Testis (tissue), 5 donors: ENCODE measurements at places on chromosomes 12 and 14. TPM values are rescaled to one million over a fixed set of nuclear protein-coding genes. Genes with fewer than 3 reads are reported as not detected.

DNA sequence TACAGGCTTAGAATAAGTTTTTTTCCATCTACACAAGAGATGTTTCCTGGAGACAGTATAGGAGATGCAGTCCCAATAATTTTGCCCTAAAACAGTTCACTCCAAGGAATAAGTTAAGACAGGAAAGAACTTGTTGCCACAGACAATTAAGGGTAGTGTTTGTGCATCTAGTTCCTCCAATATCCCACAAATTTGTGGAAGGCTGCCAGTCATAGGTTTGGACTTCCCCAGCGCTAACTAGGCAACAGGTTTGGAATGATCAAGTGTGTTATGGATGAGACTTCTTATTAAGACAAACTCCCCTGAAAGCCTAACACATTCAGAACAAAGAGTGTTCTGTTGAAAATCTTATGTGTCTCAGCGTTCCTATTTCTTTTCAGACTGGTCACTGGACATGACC, 611.0 kb downstream of the CCER1 start:
- DNase-seq: no peak

DNA sequence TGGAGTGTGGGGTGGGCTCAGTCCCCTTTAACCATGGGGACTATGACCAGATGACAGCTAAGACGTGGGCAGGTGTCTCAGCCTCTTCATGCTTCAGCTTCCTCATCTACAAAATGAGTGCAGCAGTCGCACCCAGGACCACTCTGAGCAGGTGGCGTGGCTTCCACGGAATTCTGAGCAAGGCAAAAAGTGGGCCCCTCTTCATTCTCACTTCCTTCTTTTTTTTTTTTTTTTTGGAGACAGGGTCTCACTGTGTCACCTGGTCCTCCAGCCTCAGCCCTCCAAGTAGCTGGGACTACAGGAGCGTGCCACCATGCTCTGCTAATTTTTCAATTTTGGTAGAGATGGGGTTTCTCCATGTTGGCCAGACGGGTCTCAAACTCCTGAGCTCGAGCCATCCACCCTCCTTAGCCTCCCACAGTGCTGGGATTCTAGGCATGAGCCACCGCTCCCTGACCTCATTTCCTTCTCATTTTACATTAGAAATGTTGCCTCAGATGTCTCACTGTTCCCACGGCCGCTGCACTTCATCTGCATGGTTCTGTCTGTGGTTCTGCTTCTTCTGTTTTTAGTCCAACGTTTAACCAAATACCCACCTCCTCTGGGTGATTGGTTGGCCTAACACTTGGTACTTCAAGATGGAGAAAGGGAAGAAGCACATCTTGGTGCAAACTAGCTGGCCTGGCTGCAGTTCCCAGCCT, 41.3 kb upstream of the BCL7A start:
- no peak for DNase-seq

The FZD10 gene
- 0.79 TPM for total RNA-seq

DNA sequence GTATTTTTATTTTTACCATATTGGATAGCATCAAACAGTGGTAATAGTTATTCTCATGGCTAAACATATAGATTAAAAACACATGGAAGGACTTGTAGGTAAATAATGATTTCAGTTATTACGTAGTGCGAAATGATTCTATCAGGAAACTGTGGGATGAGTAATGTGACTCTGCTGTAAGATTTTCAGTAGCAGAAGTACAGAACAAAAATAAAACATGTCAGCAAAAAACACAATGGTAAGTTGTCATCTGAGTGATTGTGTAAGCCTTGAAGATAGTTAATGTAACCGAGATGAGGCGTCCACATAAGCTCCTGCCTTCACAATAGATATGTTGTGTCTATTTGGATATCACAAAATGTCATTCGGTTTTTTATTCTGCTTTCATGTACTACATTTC, 99.8 kb downstream of the BORCS5 start:
- DNase-seq: no peak

The INSM2 gene
- total RNA-seq: 2.3 TPM

DNA sequence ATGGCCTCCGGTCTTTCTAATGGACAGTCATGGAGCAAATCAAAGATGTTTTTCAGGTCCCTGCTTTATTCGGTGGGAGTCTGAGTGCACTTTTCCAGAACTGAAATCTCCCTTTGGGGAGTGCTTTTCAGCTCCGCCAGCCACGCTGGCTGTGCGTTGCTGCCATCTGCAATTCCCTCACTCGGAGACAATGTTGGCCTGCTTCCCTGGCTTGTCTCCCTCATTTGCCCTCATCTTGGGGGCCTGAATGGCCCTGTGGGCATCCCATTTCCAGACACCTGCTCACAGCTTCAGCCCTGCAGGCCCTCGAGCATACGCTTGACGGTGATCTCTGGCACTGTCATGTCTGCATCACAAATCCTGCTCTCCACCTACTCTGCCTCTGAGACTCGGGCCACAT, 103.8 kb downstream of the CCDC92 start:
- DNase-seq: no peak

DNA sequence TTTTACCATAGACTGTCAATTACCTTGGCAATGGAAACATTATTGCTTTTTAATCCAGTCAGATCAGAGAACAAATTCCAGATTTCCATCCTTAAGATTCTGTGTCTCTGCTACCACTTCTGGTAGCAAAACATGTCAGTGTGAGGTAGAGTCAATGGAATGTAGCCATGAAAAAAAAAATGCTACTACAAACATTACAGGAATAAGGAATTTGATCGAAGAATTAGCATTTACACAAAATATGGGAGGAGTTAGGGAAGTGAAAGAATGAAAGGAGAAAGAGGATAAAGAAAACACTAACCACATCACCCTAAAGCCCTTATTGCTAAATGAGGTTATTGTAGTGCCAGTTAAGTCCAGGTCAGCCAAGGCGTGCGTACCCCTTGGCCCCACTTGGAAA, 9.2 kb downstream of the MED21 start:
- no peak for DNase-seq

- DNase-seq: peak; percentile 71
Observed at GRCh38 chr14:24310646-24311604, at the start of gene LTB4R. Gene LTB4R, plus strand, starts transcription at chr14:24311502. Its CDS starts 4,150 bp downstream, at chr14:24315652.

DNA sequence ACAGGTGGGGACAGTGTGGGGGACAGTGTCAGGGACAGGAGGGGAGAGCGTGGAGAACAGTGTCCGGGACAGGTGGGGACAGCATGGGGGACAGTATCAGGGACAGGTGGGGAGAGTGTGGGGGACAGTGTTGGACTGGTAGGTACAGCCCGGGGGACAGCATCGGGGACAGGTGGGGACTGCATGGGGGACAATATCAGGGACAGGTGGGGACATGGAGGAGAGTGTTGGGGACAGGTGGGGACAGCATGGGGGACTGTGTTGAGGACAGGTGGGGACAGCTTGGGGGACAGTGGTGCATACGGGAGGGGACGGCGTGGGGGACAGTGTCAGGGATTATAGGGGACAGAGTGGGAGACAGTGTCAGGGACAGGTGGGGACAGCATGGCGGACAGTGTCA, 212.3 kb downstream of the TMEM121 start:
- DNase-seq: no peak

DNA sequence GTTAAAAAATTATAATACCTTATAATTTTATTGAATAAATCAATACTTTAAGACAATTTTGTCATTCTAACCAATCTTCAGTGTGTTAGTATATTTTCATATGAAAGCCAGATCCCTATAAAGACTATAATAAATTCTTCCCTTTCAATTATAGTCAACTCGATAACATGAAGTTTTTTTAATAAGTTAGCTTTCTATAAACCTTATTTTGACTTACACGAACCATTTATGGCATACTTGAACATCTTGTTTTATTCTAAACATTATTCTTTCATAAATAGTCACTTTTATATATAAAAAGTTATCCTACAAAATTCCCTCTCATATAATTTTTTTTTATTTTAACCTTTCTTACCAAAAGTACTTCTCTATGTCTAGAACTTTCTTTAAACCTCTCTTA, 1002.3 kb downstream of the TMEM121 start:
- no peak for DNase-seq

The SRGAP1 gene
- 47.2 TPM for total RNA-seq

DNA sequence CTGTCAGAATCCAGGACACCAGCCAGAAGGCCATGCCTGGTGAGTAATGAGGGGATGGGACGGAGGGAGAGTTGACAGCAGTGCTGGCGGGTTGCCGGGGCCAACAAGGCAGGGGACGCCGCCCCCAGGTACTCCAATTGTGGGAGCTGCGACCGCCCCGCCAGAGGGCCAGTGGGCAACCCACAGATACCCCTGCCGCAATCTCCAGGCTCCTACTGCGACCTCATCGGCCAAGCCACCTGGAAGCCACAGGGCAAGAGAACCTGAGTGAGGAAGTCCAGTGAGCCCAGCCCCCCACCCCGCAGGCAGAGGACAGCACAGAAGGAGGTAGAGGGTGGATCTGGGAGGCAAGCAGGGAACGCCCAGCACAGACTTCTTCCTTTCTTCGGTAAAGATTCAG, 103.0 kb downstream of the RIMBP2 start:
- no peak for DNase-seq

DNA sequence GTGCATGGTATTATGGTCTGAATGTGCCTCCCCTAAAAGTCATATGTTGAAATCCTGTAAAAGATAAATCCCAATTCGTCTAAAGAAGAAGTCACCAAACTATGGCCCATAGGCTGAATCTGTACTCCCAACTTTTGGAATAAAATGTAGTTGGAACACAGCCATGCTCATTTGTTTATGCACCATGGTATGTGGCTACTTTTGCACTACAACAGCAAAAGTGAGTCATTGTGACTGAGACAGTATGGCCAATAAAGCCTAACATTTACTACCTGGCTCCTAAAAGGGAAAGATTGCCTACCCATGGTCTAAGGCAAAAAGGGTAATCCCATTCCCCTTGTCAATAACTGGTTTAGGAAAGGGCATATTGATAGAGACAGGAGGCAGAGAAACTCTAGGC, 101.8 kb downstream of the LRIG3 start:
- no peak for DNase-seq

DNA sequence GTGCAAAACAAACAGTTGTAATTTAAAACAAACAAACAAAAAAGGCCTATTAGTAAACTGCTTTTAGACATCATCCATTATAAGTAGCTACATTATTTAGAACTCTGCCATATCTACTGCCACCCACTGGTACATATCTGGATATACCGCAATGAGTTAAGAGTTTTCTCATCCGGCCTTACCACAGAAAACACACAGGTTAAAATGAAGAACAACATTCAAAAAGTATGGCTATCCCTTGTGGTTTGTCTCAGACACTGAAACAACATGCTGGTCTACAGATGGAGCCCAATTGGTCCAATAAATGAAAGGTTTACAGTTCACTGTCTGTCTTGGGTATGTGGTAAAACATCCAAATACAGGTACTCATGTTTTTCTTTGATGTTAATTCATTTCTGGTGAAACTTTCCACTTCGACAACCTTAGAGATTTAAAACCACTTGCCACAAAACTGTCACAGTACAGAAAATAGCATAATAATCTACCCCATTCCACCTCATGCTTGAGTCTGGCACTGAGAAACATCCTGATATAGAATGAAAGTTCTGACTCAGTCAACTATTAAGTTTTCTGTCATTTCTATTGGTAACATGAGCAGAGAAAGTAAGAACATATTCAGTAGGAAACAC, 354.3 kb downstream of the CEP128 start:
- DNase-seq: no peak

DNA sequence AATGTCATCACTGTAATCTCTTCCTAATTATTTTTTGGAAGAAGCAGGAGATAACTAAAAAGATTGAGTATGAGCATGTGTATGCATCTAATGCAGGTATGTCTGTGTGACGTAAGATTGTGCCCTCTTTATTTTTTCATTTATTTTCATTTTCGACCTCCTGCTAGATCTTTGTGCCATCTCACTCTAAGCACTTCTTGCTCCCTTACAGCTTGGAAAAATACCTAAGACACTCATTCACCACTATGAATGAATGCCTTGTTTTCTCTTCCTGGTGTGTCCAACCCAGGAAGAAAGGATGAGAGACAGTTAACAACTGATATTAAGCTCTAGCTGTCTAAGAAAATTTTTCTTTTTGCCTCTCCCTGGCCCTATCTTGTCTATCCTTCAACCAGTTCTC, 76.8 kb upstream of the CISTR start:
- no peak for DNase-seq

The KRT77 gene
- 0.74 TPM for total RNA-seq

- DNase-seq: no peak
Observed at GRCh38 chr14:99190696-99191394, 81.2 kb downstream of the BCL11B start.

DNA sequence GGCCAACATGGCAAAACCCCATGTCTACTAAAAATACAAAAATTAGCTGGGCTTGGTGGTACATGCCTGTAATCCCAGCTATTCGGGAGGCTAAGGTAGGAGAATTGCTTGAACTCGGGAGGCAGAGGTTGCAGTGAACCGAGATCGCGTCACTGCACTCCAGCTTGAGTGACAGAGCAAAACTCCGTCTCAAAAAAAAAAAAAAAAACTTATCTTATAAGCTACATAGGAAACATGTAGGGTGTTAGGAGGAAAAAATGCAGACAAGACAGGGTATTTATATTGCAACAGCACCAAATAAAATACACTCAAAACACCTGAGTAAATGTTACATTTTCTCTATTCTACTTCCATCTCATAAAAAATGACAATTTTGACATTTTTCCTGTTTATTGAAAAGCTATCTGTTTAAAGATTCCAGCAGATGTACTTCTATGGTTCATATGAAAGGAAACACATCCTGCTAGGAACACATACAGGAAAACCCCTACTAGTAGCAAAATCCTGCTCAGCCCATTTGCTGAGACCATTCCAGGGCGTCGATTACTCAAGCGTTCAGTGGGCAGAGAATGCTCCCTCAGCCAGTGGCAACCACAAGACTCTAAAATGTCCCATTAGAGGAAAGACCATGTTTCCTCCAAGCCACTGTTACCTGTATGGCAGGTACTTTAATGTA, 19.7 kb downstream of the CORO1C start:
- DNase-seq: no peak

- no peak for DNase-seq
Observed at GRCh38 chr12:20144341-20144740, 224.0 kb upstream of the PDE3A start.

DNA sequence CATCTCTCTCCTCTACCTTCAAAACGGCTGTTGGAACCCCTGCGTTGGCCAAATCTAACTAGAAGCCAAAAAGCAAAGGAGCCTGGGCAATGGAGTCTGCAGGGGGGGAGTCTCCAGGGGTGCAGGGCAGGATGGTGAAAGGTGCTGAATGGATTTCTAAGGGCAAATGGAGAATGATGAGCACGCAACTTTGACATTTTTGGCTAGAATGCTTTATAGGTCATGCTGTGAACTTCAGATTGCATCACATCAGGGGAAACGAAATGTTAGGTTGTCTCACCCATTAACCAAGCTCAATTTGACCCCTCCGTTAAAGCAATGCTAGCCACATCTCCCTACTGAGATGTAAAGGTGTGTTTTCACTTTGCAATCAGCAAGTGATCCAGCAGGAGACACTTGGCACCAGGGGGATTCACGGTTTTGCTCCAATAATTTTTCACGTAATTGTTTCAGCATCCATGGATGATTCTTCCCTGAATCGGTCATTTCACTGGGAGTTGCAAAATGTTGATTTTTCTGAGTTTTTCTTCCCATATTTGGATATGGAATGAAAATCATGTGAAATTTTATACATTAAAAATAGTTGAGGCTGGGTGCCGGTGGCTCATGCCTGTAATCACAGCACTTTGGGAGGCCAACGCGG, 78.0 kb upstream of the MDM1 start:
- no peak for DNase-seq

The KRT79 gene
- 0.24 TPM for total RNA-seq

GRCh38 chr12:42716491-42716891, 126.9 kb upstream of the PRICKLE1 start:
- peak; percentile 20 for DNase-seq

GRCh38 chr12:7806863-7807487, 17.8 kb downstream of the NANOG start:
- peak; percentile 85 for DNase-seq
